ENCODE measurements at places on chromosomes 11 and 22.

GRCh38 chr11:76796511-76797198 lies 13.5 kb downstream of the TSKU start:
- no peak for DNase-seq

- DNase-seq = no peak
These were observed 156.4 kb downstream of the TTC17 start for GRCh38 chr11:43515090-43515489.

GRCh38 chr22:19522881-19523239 lies 1.4 kb downstream of the CLDN5 start:
- no peak for DNase-seq

- no peak for DNase-seq
These were observed 1.3 kb upstream of the SBF2 start for GRCh38 chr11:10295064-10295901.

DNA sequence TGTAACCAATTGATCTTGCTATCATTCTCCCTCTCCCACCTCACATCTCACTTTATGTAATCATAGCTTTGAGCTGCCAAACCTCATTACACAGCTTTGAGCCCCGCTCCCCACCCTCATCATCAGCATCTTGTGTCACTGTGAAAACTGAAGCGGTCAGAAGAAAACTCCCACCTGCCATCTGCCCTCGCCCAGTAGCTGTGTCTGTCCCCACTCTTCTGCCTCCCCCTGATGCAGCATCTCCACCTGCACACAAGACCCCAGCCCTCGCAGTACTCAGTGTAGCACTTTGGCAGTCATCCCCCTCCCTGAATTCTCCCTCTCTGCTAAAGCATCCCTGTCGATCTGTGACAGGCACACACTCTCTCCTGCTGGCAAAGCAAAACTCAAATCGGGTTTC lies 60.3 kb upstream of the YWHAH start:
- DNase-seq = no peak

GRCh38 chr11:123196060-123196714 lies 1.1 kb upstream of the CLMP start:
- DNase-seq = no peak

- DNase-seq = no peak
These were observed 421.0 kb downstream of the DYNC2H1 start for GRCh38 chr11:103530257-103530656.

GRCh38 chr22:43996981-43997265 lies 27.2 kb upstream of the PARVB start:
- no peak for DNase-seq

DNA sequence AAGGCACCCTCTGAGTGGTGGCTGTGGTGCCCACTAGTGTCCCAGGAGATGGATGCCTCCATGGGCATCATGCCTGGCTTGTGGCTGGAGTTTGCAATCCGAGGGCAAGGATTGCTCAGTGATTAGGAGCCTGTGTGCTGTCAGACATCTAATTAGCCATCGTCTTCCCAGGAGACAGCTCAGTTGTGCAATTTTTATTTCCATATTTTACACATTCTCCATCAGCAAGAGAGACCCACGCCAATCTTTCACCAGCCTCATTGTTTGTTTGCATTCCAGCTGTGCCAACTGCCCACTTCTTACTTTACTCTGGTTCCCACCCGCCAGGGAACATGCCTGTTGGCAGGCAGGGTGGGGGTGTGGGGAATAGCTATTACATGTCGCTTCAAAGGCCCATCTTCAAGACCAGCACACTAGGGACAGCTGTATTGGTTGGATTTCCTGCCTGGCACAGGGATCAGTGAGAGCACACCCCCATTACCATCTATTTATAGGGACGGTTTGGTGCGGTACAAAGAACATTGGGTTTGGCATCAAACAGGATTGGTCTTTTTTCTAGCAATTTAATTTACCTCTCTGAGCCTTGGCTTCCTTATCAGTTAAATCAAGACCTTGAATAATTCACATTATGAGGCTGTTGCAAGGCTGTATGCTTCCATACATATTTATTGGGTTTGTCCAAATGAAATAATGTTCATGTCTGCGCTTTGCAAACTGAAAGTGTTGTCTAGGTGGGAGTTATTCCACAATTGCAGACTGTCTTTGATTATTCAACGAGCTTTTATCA lies 80.7 kb upstream of the NAV2 start:
- DNase-seq = no peak

GRCh38 chr22:23233752-23234408 lies 53.6 kb downstream of the BCR start:
- no peak for DNase-seq

DNA sequence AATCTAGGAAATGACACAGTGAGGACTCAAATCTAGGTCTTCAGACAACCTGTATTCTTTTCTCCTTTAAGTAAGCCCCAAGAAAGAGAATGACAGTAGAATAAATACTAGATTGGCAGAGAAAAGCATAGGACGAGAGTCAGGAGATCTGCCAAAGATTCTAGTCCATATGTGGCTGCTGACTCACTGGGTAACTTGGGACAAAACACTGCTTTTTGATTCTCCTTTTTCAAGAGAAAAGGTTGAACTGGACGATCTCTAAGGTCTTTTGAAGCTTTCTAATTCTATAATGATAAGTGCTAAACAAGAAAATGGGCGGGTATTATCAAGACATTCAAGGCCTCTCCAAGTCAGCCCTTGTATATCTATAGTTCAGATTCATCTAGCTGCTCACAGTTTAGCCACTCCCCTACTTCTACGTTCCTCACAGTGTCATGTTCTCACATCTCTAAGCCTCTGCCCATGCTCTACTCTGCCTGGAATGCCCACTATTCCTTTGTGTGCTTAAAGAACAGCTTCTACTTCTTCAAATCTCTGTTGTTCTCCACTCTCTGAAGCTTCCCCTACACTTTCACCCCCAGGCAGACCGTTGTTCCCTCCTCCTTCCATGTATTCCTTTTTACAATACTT lies 53.0 kb downstream of the RELT start:
- no peak for DNase-seq

DNA sequence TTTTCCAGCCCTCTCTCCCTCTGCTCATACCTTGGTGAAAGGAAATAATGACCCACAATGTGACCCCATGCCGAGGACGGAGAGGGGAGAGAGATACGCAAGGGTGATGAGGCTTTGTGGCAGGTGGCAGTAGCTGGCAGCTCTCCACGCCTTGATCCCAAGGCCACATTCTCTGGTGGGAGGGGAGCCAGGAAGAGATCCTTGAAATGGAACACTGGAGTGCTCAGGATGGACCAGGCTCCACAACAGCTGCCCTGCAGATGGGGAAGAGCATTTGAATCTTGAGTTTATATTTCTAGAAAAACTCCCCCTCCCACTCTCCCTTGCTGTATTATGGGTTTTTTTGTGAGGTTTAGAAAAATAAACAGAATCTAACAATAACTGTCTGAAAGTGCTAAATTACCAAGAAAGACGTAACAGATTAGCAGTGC lies 61.6 kb upstream of the CDON start:
- no peak for DNase-seq

GRCh38 chr22:38735465-38736256 lies 20.1 kb downstream of the SUN2 start:
- no peak for DNase-seq

DNA sequence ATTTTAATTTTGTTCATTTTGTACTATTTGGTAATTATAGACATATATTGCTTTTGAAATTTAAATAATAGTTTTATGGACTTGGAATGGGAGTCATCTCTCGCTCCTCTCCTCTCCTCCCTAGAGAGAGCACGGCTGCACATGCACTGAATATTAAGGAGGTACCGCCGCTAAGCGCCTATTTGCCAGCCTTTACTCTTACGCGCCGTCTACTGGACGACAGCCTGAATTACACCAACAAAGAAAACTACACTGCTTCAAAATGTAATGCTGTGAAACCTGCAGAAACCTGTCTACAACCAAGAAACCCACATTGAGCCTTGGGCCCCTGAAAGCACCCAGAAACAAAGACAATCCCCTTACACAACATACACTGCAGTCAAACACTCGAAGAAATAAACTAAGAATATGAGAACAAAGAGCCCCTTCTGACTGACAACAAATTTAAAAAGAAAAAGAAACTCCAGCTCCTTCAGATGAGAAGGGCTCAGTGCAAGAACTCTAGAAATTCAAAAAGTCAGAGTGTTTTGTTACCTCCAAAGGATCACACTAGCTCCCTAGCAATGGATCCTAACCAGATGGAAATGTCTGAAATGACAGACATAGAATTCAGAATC lies 737.2 kb downstream of the LRRC4C start:
- DNase-seq = no peak

- DNase-seq = peak; percentile 76
These were observed 17.6 kb downstream of the GDPD5 start for GRCh38 chr11:75508051-75508561.

- DNase-seq = no peak
These were observed 15.0 kb downstream of the CHST1 start for GRCh38 chr11:45650166-45651095.

DNA sequence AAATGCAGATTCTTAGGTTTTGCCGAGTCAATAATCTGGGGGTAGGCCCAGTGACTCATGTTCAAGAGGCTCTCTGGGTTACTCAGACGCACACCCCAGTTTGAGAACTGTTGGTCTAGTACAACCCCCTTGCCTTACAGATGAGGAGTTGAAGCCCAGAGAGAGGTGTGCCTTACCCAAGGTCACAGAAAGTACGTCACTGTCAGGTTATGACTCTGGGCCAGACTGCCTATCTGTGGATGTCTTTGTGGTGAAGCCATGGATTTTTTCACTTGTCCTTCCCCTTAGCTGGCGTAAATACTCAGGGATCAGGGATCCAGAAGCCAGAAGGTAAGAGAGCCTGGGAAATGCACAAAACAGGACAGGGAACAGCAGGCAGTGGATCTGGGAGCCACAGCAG lies 25.2 kb upstream of the NECTIN1 start:
- DNase-seq = no peak

DNA sequence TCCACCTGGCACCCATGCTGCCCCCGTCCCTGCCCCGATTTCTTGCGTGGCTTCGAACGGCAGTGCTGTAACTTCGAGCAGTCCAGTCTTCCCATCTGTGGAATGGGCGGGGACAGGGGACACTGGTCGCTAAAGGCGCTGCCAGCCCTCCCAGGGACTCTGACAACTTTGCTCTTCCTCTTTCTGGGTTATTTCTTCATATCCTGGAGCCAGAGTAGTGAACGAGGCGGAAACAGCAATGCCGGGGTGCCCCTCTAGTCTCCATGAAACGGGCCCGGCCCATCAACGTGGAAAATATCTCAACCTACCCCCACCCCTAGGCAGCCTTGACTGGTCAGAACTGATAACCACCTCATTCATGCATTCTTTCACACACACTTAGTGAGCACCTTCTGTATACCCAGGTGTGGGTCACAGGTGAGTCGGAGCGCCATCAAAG lies 42.8 kb downstream of the TRIOBP start:
- DNase-seq = no peak

GRCh38 chr11:5343474-5344335 lies at the start of gene OR51B5:
Gene OR51B5, minus strand, starts transcription at chr11:5343524. Its CDS starts 0 bp downstream, at chr11:5343524.
- no peak for DNase-seq

DNA sequence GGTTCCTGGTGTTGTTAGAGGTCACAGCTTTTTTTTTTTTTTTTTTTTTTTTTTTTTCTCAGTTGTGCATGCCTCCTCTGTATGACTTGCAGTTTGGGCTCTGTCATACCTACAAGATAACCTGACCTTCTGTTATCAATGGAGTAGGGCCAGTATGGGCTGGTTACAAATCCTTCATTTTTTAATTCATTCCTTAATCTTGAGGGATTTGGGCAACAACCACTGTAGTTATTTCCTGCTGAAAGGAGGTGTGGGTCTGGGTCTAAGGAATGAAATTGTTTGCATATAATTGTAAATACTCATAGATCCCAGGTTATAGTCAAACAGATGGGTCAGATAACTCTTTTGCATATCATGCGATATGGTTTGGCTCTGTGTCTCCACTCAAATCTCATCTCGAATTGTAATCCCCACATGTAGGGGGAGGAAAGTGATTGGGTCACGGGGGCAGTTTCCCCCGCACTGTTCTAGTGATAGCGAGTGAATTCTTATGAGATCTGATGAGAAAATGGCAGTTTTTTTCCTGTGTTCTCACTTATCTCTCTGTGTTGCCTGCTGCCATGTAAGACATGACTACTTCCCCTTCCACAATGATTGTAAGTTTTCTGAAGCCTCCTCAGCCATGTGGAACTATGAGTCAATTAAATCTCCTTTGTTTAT lies 14.1 kb upstream of the GLYAT start:
- no peak for DNase-seq

GRCh38 chr22:46070803-46071450 lies 79.4 kb upstream of the PPARA start:
- peak; percentile 41 for DNase-seq

- DNase-seq = no peak
These were observed 39.1 kb downstream of the SNX19 start for GRCh38 chr11:130876931-130877915.

GRCh38 chr22:48843640-48844039 lies 984.0 kb downstream of the BRD1 start:
- no peak for DNase-seq

- no peak for DNase-seq
These were observed 24.1 kb upstream of the CCDC89 start for GRCh38 chr11:85709941-85710702.

GRCh38 chr11:7019500-7020182 lies 505 bp downstream of the ZNF214 start:
- DNase-seq = no peak

DNA sequence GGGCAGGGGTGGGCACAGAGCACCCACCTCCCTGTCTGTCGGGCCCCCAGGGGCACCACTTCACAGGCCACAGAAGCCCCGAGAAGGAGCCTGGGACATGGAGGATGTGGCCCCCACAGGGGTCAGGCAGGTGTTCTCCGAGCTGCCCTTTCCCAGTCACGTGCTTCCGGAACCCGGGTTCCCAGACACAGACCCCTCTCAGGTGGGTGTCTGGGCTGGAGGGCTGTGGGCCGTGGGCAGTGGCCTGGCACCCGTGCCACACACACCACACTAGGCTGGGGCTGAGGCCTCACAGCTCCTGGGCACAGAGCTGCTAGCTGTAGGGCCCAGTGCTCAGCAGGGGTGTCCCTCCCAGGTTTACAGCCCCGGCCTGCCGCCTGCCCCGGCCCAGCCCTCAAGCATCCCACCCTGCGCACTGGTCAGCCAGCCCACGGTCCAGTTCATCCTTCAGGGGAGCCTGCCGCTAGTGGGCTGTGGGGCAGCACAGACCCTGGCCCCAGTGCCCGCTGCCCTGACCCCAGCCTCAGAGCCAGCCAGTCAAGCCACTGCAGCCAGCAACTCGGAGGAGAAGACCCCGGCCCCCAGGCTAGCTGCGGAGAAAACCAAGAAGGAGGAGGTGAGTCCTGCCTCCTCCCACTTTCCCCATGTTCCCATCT lies 5.5 kb downstream of the IRF7 start:
- no peak for DNase-seq

DNA sequence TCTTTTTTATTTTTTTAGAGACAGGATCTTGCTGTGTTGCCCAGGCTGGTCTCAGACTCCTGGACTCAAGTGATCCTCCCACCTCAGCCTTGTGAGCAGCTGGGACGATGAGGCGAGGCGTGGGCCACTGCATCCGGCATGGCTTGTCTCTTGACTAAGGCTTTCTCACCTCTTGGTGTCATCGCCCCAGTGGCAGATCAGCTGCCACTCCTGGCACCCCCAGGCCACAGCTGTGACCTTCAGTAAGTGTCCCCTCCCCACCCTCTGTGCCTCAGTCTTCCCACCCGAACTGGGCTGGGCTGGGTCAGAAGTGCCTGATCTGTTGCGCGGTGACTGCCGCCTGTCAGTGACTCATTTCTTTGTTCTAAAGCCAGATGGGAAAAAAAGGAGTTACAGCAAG lies 3.6 kb downstream of the SYNGR1 start:
- DNase-seq = no peak

- DNase-seq = no peak
These were observed 513.0 kb downstream of the SOX6 start for GRCh38 chr11:15843309-15843872.

GRCh38 chr22:39343259-39344045 lies 6.3 kb upstream of the SYNGR1 start:
- DNase-seq = peak; percentile 40

All from CD4-positive, alpha-beta memory T cell (primary cell).